ENCODE measurements at places on chromosomes 13 and 19.
A peak's percentile ranks its signal among the peaks of the same experiment; 100 is the strongest.

DNA sequence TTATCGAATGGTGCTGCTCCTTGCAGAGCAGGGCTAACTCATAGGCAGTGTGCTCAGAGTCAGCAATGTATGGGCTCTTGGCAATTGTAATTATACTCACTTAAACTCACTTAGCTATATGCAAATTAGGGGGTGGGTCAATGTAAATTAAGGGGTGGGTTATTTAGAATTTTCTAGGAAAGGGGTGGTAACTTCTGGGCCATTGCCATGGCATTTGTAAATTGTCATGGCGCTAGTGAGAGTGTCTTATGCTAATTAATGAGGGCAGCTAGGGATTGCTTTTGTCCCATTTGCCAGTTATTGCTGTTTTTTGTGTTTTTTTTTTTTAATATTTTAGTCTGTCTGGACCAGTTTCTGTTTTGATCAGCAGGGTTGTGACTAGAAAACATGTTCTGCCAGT is 68.4 kb downstream of the DIAPH3 start:
- no peak for DNase-seq

- DNase-seq, result no peak
Observed at GRCh38 chr19:2611483-2612464, 90.7 kb downstream of the GNG7 start.

GRCh38 chr13:86000546-86000945 is 201.3 kb upstream of the SLITRK6 start:
- DNase-seq, result no peak

GRCh38 chr13:96746886-96747285 is 247.4 kb downstream of the OXGR1 start:
- DNase-seq, result no peak

GRCh38 chr19:33465371-33465770 is 56.2 kb downstream of the PEPD start:
- no peak for DNase-seq

- DNase-seq, result no peak
Observed at GRCh38 chr19:6099033-6099432, 11.3 kb downstream of the RFX2 start.

GRCh38 chr19:42111384-42111783 is 20.9 kb downstream of the POU2F2 start:
- no peak for DNase-seq

- DNase-seq, result no peak
Observed at GRCh38 chr13:99766641-99767045, 204.9 kb downstream of the ZIC5 start.

DNA sequence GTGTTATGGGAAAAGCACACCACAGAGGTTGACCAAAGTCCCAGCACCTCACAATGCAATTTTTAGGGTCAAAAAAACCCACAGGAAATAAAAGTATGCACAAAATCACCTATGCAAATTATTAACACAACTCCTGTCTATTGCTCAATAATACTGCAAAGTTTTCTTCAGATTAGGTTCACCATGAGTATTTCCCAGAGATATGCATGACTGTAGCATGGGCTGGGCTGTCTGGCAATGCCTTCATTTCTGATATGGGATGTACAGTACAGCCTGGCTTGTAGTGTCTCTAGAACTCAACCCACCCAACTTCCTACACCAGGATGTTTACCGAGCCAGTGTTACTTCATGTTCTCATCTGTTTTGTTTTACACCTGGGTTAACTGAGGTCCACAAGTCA is 698.7 kb upstream of the ARGLU1 start:
- DNase-seq, result no peak

GRCh38 chr19:4066176-4066606 is 508 bp downstream of the ZBTB7A start:
- DNase-seq, result no peak

GRCh38 chr13:50613356-50613831 is 230.1 kb downstream of the DLEU7 start:
- no peak for DNase-seq

DNA sequence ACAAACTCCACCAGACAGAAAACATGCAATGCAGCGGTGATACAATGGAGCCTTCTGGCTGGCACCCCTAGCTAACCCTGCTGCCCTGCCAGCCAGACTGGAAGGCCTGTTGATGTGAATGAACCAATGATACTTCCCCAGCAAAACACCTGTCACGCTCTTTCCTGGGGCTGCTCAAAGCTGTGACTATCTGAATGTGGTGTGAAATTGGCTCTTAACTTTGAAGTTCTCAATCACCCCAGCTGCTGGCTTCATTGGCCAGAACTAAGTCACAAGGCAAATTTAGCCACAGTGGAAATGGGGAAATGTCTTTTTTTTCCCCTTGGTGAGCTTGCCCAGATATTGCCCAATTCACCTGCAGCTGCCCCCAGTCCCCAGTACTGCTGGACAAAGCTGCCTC is 147.3 kb downstream of the SLC7A1 start:
- DNase-seq, result no peak

DNA sequence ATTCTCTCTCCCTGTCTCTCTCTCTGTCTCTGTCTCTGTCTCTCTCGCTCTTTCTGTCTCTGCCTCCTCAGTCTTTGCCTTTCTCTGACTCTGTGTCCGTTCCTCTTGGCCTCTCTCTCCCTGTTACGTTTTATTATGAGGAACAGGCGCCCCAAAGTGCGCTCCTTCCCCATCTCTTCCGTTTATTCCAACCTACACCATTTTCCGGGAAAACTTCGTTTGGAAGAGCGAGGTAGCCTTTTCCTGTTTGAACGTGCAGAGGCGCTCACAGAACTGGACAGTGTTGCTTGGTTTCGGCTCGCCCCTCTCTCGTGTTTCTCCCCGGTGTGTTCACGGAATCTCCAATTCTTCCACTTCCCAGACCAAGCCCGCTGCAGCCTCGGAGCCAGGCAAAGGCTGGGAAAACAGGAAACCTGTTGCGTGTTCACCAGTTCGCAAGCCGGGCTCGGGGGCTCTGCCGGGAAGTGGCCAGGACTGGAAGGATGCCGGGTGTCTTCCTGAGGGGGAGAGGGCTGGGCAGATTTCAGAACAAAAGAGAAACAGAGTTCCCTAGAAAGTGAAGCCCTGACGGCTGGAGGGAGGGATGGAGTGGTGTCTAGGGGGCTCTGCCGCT is 605 bp downstream of the TMEM255B start:
- no peak for DNase-seq

DNA sequence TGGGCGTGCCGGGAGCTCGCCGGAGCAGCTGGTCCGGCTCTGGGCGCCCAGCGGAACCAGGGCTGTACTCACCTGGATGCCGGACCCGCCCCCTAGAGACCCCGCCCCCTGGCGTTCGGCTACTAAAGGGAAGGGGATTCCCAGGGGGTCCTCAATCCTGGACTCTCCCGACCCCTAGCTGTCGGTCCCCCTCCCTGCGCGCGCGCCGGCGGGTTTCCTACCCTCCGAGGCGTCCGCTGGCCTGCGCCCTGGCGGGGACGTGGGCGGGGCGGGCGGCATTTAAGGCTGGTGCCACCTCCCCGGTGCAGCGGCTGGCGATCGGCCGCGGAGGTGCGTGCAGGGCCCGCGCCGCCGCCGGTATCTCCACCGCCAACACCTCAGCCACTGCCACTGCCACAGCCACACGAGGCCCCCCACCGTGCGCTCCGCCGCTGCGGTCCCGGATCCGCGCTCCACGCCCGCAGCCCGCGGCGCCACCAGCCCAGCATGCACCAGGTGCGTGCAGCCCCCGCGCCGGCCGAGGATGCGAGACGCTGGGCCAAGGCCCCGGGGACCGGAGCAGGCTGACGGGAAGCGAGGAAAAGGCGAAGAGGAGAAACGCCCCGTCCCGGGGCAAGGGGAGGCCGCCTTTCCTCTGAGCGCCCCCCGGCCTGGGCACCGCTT is at the start of gene ATP12A:
TSS of gene ATP12A (plus strand) at position 151 of the 663 bp plus-strand sequence. CDS start at position 487, 336 bp downstream.
- peak; percentile 15 for DNase-seq

GRCh38 chr19:13207846-13208671 is 57.8 kb downstream of the IER2 start:
- DNase-seq, result peak; percentile 64

DNA sequence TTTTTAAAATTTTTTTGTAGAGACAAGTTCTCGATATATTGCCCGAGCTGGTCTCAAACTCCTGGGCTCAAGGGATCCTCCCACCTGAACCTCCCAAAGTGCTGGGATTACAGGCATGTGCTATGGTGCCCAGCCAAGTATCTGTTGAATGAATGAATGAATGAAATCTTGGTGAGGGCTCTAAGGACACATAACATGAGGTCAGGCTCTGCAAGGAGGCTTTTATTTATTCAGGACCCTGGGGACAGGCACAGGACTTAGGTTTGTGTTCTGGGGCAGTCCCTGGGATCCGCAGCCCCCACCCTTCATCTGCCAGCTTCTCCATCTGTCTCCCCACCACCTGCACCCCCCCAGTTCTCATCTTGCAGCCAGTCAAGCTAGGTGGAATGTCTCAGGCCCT is 4.6 kb downstream of the PTGIR start:
- DNase-seq, result no peak

GRCh38 chr19:46839752-46840497 is 10.7 kb downstream of the AP2S1 start:
- DNase-seq, result no peak

DNA sequence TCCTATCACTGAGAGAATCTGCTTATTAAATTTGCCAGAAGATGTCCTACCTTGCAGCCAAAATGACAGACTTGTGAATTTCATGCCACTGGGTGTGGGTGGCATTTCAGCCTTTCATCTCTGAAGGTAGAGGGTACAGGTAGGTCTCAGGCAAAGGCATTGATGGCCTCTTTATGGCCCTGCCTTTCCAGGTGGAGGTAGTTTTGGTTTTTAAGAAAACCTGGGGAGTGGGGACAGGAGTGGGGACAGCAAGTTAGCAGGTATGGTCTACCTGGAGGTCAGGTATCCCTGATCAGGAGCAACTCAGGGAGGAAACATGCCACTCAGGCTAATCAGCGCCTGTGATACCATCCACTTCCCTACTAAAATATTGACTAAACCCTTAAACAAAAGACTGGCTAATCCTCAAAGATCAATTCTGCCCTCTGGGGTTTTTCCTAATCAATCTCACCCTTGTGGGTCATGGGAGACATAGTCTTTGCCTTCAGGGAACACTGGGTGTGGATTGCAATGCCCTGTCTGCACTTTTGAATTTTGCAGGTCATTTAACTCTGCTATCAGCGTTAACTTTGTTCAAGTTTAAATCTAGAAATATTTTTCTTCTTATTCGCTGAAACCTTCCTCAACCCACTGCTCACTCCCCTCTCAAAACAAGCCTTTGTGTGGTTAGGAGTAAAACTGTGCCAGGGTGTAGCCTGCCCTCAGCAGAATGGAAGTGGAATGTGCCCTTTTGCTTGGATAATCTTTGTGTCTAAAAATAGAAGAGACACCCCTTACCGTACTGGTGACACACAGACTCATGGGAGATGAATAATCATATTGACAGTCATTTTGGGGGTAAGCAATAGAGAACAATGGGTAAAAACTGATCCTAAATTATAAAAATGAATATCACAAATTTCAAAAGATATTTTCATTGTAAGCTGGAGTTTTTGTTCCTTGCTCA is 233.7 kb downstream of the COG6 start:
- no peak for DNase-seq

DNA sequence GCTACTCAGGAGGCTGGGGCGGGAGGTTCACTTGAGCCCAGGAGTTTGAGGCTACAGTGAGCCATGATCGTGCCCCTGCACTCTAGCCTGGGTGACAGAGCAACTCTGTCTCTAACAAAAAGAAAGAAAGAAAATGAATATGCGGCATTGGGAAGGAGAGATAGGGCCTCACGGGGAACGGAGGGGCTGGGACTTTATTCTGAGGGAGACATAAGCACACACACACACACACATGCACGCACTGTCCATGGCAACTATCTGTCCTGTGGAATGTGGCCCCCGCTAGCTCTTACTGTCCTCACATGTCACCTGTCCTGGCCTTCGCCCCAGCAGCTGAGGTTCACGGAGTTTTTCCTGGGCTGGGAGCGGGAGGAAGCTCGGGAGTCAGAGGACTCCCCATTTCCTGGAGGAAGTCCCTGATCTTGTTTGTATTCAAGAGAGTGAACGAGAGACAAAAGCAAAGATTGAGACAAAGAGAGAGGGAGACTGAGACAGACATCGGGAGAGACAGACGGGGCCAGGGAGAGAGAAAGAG is 654 bp downstream of the STAP2 start:
- DNase-seq, result no peak

GRCh38 chr13:90999401-90999800 is 348.1 kb upstream of the MIR17HG start:
- DNase-seq, result no peak

DNA sequence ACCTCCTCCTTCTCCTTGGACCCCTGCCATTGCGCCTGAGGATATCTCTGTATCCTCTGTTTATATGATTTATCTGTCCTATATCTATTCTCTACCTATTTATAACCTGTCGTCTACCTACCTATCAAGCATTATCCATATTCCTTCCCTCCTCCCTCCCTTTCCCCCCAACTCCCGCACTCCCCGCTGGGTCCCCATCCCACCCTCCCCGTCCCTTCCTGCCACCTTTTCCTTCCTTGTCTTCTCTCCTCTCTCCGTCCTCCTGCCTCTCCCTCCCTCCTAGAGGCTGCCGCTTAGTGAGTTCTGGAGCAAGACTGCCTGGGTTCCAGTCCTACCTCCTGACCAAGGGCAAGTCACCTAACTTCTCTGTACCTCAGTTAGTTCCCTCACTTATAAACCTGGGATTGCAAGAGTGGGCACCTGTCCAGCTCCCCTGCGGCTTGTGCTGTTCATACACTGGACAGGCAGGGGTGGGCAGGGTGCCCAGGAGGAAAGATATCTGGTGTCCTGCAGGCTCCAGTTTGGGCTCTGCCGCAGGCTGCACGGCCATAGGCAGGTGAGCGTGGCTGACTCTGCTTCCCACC is 16.1 kb downstream of the TTYH1 start:
- no peak for DNase-seq

GRCh38 chr13:77459592-77459991 is 75.9 kb upstream of the SCEL start:
- DNase-seq, result no peak

DNA sequence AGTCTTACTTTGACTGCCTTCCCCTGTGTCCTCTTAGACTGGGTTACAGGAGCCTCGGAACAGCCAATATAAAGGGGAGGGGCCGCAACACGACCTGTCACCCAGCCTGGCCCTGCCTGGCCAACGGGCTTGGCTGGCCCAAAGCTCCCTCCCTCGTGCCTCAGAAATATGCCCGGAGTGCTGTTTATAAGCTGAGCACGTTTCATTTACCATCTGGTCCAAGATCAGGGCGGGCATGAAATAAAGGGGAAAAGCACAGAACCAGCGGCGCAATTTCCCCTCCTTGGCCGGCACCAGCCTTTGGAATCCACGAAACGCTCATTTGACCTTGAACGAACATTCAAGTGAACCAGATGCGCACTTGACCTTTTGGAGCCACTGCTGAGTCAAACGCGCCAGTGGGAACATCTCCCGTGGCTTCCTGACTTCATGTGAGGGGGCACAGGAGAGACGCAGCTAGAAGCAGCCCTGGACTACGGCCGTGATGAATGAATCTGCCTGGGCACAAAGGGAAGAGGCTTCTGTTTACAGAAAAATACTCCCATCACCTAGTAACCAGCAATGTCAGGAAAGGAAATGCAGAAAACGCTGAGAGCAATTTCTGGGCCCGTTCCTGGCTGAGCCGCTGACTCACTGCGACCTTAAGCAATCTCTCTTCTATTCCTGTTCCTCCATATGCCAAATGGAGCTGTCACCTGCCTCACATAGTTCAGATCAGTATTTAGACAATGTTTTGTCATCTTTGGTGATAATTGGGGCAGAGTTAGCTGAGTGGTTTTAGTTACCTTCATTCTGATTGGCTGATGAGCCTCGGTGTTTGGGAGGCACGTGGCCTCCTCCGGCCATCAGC is 53.3 kb downstream of the RFX2 start:
- DNase-seq, result peak; percentile 43

- DNase-seq, result no peak
Observed at GRCh38 chr13:40503966-40504591, 162.4 kb downstream of the FOXO1 start.

GRCh38 chr19:48480183-48480557 is 11.0 kb downstream of the CYTH2 start:
- peak; percentile 41 for DNase-seq

GRCh38 chr19:19349365-19349764 is 28.7 kb downstream of the MAU2 start:
- DNase-seq, result no peak

Measured in CD4-positive, alpha-beta T cell treated with Interleukin-4 for 1 hour (primary cell).